ENCODE measurements at places on chromosomes 11 and 22. TPM values are rescaled to one million over a fixed set of nuclear protein-coding genes. Genes with fewer than 3 reads are reported as not detected.

DNA sequence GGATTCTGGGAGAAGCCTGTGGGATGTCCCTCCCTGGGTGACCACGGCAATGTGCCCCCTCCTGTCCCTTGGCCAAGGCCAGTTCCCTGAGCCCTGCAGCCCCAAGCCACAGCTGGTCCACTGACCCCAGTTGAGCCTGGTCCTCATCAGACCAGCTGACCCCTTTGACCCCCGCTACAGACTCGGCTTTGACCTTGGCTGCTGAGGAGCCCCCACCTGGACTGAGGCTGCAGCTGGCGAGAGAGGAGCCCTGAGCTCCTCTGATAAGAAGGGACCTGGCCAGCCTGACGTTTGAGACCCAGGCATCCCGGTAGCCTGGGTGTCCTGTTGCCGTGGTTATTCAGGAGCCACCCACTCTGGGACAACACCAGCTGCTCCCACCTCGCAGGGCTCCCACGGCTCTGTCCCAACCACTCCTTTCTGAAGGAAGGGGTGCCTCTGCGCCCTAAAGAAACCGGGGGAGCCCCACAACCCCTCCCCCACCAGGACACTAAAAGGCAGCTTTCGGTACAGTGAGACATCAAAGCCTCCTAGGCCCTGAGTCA, 3.0 kb downstream of the ASCL2 start:
- no peak for DNase-seq

DNA sequence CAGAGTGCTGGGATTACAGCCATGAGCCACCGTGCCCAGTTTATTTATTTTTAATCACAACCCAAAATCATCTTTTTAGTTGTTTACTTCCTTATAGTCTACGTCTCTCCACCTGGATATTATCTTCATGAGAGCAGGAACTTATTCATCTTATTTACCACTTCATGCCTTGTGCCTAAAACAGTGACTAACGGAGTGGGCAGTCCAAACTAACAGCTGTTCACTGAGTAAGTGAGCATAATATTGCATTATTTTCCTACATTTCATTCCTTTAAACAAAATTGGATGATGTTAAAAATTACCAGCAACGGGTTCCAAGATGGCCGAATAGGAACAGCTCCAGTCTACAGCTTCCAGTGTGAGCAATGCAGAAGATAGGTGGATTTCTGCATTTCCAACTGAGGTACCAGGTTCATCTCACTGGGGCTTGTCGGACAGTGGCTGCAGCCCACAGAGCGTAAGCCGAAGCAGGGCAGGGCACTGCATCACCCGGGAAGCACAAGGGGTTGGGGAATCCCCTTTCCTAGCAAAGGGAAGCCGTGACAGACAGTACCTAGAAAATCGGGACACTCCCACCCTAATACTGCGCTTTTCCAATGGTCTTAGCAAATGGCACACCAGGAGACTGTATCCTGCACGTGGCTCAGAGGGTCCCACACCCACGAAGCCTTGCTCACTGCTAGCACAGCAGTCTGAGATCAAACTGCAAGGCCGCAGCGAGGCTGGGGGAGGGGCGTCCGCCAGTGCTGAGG, 14.1 kb downstream of the TMEM123 start:
- DNase-seq: no peak

DNA sequence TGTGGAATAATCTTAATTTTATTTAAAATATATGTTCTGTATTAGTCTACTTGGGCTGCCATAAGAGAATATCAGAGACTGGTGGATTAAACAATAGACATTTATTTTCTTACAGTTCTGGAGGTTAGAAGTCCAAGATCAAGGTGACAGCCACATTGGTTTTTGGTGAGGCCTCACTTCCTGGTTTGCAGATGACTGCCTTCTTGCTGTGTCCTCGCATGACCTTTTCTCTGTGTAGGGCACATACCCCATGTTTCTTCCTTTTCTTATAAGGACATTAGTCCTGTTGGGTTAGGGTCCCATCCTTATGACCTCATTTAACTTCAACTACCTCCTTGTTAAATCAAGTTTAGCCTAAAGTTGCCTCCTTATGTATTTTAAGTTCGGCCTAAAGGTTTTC, 202.7 kb upstream of the MPPED2 start:
- no peak for DNase-seq

DNA sequence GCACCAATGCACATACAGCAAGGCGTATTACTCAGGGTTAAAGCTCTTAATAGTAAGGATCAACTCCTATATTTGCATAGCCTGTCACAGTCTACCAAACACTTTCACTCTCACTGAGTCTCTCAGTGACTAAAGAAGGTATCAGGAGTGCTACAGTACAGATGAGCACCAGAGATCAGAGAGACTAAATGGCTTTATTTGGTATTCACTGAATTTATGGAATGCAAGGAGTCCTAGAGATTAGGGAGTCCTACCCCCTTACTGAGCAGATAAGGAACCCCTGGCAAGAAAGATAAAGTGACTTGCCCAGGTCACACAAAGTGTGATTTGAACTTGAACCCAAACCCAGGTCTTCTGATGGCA, 396.4 kb upstream of the CCDC90B start:
- DNase-seq: no peak

GRCh38 chr22:40512426-40513136, 123.9 kb downstream of the MRTFA start:
- no peak for DNase-seq

DNA sequence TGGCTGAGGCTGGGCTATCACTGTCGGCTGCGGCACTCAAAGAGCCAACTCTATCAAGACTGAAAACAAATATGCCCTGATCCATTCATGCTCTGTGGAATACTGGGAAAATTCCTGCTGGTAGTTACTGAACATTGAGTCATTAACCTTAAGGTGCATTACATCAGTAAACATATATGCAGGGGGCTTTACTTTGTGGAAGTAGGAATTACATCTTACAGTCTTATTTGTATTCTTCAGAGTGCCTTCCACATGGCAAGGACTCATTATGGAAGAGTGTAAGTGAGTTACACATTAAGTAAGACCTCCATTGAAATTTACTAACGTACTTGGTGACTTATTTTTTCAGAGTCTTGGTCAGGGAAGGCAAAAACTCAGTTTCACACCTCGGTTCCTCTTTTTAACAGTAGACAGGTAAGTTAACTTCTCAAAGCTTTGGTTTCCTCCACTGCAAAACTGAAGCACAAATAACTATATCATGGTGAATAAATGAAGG, 4.5 kb downstream of the OR5B21 start:
- DNase-seq: no peak

GRCh38 chr22:43002202-43002586, 12.8 kb downstream of the PACSIN2 start:
- no peak for DNase-seq

GSTT2B gene
- 6.9 TPM for total RNA-seq

OR56A1 gene
- total RNA-seq: 0.05 TPM

All from ureter (tissue), 1 donor.